ENCODE measurements at places on chromosomes 4 and X.
A peak's percentile ranks its signal among the peaks of the same experiment; 100 is the strongest.

DNA sequence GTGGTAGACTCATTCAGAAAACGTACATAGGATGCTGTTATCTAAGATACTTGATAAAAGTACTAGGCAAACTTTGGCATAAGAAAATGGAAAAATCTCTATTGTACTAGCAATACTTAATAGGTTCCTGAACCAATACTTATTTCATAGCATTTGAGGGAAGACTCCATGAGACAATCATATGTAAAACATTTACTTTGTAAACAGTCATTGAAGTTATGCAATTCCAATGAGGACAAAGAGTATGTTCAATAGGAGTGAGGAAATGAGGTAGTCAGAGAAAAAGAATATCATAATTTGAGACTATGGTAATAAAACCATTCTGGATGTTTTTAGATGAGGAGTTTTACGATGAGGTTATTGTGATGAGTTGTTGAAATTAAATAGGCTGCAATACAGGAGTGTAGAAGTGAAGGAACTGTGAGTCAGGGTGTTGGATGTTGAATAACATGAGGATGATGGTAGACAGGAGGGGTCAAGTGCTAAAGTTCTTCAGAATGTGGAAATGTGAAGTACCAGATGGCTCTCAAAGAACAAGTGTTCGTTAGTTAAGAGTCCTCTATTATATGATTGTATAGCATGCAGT lies 397.9 kb downstream of the PPP3CA start:
- DNase-seq = no peak

DNA sequence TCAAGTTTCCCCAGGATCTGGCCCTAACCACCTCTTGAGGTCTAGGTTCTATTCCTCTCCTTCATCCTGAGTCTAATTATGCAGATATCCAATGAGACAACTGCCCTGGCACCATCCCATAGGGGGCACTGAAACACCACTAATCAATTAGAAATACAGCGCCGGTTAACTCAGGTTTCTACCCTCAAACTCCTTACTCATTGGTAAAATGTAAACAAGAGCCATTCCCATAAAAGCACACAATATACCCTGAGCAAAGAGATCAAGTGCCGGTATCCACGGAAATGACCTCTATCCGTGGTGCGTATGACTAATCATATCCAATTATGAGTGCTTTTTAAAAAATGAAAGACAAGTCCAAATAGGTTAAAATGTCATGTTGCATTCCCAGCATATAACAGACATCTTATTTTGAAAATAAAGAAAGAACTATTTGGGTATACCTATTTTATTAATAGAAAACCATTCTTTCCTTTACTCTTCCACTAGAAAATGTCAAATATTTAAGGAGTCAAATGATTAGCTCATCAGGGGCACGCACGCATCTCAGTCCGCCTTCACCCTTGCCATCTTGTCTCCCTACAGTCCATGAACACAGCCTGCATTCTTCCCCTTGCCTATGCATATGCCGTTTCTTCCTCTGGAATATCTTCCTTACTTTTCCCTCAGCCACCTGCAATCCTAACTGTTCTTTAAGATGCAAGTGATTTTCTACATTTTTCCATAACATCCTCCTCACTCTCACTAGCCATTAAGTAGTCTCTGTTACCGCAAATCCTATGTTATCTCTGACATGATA lies 141.1 kb downstream of the MAML3 start:
- peak; percentile 75 for DNase-seq

DNA sequence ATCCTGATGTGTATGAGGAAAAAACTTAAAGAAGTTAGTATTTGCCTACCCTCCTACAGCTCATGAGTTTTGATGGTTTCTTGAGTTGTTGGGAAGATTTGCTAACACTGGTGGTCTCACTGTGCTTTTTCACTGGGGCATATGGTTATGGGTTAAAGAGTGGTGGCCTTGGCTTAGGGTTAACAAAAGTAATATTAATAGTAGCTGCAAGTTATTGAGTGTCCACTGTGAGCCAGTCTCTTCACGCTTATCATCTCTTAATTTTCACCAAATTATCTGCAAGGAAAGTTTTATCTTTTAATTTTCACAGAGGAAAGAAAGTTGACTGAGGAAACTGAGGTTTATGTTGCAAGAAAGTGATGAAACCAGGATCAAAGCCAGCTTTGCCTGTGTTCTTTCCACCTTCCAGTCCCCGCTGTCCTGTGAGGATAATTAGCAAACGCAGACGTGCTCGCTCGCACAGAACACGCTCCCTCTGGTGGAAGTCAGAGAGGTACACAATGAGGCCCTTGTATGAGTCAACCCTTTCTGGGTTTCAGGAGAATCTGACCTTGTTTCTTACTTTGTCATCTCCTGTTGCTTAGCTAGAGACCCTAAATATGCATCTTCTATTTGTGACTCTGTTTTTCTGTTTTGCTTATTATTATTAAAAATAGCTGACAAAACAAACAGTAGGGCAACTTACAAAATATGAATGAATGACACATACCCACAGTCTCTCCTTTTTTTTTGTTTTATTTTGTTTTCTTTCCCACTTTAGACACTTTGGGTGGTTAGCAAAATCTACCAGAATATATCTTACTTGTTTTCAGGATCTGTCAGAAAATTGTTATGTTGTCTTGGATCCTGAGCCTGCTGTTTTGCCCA lies 94.3 kb downstream of the DDIT4L start:
- DNase-seq = peak; percentile 71

DNA sequence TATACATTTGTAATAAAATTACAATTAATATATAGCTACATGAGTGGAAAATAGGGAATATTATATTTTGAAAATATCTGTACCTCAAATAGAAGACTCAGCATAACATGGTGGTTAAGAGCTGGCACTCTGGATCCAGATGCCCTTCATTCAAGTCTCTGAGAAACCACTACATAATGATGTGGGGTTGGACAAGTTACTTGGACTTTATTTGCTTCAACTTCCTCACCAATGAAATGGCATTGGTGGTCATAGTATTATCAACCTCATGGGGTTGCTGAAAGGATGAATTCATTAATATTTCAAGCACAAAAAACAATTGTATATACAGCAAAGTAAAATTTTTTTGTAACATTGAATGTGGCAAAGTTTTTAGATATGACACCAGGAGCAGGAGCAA lies 46.4 kb upstream of the UGT2B7 start:
- no peak for DNase-seq

GRCh38 chr4:56342746-56343145 lies 44.5 kb downstream of the AASDH start:
- peak; percentile 9 for DNase-seq

- peak; percentile 87 for DNase-seq
Measured at GRCh38 chr4:83010522-83011318, at the start of gene LIN54. Gene LIN54 (minus strand): TSS chr4:83010823. CDS start chr4:82984844, 25,979 bp downstream.

GRCh38 chr4:189092581-189092980 lies 848.1 kb upstream of the FRG1 start:
- no peak for DNase-seq

DNA sequence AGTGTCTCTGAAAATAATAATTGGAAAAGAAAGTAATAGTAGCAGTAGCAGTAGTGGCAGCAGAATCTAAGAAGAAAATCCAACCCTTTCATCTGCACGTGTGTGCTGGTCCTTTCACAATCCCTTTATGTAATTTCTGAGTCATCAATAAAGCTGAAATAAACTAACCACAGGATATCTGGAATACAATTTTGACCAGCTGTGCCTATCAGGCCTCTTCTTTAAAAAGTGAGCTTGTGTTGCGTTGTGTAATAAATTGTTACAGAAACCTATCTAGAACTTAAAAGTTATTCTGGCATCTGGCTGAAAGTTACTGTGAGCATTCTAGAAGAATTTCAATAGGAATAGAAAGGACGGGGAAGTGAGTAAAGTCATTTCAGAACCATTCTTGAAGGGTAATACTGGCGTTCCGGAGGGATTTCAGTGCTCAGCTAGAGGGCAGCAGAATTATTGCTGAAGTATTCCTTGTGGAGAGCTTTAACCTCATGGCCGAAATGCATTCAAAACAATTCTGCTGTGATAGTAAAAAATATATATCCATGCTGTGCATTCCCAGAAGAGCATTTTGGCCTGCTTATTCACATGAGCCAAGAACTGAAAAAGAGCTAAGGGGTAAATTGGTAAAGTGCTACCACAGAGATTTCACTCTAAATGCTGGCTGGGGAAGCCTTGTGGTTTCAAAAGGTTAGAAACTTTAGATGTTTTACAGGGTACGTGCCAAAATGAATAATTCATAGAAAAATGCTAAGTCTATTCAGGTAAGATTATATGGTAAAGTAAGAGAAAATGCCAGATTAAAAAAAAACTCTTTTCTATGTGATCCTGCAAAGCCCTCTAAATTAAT lies 260.6 kb downstream of the NKX6-1 start:
- DNase-seq = no peak

GRCh38 chr4:121370729-121371325 lies 10.0 kb downstream of the QRFPR start:
- DNase-seq = peak; percentile 58

GRCh38 chrX:7261672-7262332 lies 113.8 kb upstream of the PUDP start:
- DNase-seq = no peak

DNA sequence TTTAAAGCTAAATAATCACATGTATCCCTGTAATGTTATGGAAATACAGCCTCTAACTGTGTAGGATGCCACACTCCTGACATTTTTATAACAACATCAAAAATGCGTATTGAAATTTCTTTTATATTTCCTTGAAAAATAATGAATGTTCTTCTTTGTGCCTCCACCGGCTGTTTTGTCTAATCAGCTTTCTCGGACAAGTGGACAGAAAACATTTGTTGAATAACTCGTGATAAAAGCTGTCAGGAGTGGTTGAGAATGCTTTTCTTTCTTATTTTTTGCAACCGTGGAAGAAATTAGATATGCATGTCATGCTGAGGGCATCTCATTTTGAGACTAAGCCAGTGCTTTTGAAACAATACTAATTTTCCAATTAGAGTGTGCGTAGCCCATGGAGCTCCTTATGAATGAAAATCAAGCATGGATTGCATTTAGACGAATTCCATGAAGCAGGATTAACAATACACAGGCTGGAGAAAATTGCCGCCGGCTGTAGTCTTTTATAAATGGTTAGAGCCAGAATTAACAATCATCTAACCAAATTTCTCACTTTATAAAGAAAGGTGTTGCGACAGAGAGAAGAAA lies 614.5 kb upstream of the LCORL start:
- DNase-seq = no peak

DNA sequence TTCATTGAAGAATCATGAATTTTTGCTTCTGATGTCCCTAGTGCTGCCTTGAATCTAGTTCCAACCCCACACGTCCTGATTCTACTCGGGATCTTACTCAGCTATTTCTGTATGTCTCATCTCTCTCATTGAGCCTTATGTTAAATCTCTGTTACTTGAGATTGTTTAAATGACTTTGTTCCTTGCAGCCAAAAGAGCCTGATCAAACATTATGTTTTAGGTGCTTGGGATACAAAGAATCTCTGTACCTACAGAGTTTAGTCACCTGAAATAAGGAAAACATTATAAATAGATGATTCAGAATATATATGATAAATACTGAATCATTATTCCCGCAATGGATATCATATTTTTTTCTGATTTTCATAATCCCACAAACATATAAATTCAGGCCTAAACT lies 13.7 kb upstream of the ANKRD50 start:
- no peak for DNase-seq

- DNase-seq = no peak
Measured at GRCh38 chr4:11647433-11647832, 218.7 kb upstream of the HS3ST1 start.

- no peak for DNase-seq
Measured at GRCh38 chr4:75484190-75484589, 30.0 kb downstream of the RCHY1 start.

DNA sequence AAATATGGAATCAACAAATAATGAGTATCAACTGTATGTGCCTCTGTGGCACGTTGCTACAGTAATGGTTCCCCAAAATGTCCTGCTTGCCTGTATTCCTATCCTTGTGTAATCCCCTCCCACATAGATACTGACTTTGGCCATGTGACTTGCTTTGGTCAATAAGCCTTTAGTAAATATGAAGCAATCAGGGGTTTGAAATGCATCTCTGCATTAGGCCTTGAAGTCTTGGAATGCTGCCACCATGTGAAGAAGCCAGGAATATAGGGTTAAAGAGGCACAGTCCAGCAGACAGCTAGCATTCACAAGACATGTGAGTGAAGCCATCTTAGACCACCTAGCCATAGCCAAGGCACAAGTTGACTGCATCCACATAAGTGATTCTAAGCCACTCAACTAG lies 190.9 kb downstream of the GABRB1 start:
- no peak for DNase-seq

- no peak for DNase-seq
Measured at GRCh38 chr4:81605271-81605670, 133.6 kb upstream of the RASGEF1B start.

DNA sequence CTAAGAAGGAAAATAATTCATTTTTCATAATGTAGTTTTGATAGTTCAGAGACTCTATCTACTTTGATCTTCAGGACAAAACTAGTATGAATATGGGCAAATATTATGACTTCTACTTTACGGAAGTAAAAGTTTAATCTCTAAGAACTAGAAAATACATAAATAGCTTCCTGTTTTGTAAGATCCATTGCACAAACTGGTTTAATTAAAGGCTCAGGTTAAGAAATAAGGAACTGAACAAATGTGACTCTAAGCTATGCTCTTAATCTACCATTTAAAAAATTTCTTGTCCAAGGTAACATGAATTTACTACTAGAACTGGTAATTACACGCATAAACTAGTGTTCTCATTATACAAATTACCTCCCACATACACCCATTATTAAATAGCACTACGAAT lies 360.6 kb downstream of the INPP4B start:
- DNase-seq = no peak

- peak; percentile 85 for DNase-seq
Measured at GRCh38 chr4:83110223-83110945, 4.1 kb downstream of the PLAC8 start.

- DNase-seq = no peak
Measured at GRCh38 chrX:68999931-69000330, 165.3 kb downstream of the PJA1 start.

DNA sequence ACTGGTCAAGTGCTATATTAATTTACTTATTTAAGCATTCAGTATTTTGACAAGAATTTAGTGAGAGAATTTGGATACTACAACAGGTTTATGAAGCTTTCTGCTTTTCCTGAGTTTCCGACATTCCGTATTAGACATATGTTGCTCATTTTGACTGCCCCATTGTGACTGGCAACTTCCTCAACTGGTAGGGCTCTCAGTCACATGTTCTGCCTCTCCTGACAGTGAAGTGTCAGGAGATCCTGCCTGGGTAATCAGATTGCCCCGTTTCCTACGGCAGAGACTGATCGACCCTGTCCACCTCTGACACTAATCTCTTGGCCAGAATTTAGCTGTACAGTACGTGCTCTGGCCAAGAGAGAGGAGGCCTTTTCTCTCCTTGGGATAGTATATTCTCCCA lies 49.5 kb downstream of the CLNK start:
- DNase-seq = no peak

DNA sequence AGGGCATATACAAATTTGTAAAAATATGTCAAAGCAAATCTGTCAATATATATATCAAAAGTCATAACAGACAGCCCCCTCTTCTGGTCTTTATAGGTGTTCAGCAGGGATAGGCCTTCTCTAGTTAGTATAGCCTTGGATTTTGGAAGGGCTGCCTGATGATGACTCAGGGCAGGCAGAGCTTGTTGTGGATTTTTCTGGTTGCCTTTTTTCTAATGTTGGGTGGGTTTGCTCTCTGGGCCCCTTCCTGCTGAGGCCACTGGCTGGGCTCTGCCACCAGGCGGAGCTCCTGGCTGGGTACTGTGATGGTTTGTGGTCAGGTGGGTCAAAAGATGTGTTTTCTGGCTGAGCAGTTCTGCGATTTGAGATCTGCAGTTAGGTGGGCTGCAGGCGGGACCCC lies 294.2 kb downstream of the GRIA2 start:
- peak; percentile 27 for DNase-seq

GRCh38 chrX:28946846-28947245 lies 359.6 kb downstream of the IL1RAPL1 start:
- no peak for DNase-seq

GRCh38 chr4:48133669-48134068 lies 381 bp downstream of the TXK start:
- DNase-seq = peak; percentile 27

Measured in cardiac muscle cell (in vitro differentiated cells and primary cell).